ENCODE measurements at places on chromosomes 12 and 14.

GRCh38 chr12:116200812-116201211 lies 76.7 kb downstream of the MED13L start:
- peak; percentile 83 for DNase-seq

DNA sequence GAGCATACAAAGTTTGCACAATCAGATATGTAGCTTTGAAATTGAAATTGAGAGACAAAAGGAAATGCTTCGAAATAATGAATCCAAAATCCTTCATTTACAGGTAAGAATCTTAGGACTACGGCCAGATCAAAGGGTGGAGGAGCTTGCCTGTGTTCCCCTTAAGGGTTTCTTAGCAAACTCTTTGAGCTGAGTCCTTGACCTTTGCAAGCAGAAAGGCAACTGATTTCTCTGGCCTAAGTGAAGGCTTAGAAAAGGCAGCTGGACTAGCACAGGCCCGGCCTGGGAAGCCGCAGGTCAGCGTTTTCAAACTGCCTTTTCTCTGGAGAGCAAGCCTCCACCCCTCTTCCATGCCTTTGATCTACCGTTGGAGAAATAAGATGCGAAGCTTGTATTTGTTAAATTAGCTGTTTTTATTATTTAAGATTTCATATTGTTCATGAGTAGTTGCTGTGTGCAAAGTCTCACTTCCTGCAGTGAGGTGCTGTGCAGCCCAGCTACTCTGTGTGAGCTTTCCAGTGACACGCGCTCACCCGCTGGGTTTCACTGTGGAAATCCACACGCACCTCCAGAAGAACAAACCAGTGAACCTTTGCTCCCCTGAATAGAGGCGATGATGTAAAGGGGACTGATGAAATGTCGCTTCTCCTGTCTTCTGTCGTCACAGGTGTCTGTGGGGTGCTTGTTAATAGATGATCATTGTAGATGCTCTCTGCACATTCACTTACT lies 25.0 kb upstream of the AMN start:
- no peak for DNase-seq

DNA sequence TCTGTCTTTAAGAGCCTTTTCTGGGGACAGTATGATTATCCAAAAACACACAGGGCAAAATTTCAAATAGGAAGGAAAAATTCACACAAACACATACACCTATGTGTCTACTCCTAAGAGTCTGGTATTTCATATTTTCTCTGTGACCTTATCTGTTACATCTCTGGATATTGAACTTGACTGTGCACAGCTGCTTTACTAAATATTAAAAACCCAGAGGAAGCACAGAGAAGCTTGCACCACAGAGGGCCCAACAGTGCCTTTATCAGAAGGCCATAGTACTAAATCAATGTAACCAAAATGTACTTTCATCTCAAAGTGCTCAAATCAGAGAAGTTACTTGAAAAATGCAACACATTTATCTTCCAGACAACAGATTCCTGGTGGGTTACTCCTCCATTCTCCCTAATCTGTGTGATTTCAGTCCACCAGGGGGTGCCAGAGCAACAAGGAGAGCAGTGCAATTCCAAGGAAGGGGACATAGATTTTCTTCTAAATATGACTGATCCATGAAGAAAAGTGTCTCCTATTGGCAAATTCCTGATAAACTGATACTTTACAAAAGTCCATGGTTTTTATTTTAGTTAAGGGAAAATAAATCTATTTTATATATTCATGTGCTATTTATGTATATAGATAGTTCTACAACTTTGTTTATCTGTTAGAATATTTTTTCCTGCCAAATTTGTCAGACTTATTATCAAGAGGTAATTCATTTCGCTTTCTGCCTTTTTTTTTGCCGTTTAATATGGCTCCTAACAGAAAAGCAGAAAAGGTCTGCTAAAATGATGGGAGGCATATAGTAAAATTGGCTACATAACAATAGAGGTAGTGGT lies 617.6 kb downstream of the LRFN5 start:
- DNase-seq, result peak; percentile 54

GRCh38 chr12:45912774-45913173 lies 77.6 kb downstream of the SCAF11 start:
- DNase-seq, result no peak

- no peak for DNase-seq
These were observed 213.9 kb upstream of the CCDC196 start for GRCh38 chr14:66272221-66272620.

DNA sequence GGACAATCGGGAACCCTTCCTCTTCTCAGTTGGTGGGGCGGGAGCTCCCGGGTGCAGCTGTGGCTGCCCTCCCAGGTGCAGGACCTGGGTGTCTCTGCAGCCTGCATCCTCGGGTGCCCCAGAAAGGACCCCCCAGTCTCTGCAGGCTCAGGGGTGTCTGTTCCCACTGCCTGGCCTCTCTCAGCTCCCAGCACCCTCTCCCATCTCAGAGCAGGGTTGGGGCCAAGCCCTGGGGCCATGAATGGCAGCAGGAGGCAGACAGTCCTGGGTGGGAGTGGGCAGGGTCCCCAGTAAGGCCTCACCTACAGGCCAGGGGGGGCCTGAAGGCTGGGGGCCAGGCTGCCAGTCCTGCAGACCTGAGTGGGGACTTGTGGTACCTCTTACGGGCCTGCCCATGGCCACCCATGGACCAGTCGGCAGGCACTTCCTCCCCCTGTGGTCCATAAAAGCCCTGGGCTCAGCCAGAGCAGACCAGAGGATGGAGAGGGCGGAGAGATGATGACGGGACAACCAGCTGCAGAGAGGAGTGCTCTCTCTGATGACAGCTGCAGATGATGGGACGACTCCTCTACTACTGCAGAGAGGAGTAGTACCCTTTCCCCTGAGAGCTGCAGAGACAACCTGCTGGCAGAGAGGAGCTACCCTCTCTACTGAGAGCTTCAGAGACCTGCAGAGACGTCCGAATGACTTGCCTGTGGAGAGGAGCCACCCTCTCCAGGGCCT lies 26.6 kb downstream of the TCHP start:
- DNase-seq, result no peak

DNA sequence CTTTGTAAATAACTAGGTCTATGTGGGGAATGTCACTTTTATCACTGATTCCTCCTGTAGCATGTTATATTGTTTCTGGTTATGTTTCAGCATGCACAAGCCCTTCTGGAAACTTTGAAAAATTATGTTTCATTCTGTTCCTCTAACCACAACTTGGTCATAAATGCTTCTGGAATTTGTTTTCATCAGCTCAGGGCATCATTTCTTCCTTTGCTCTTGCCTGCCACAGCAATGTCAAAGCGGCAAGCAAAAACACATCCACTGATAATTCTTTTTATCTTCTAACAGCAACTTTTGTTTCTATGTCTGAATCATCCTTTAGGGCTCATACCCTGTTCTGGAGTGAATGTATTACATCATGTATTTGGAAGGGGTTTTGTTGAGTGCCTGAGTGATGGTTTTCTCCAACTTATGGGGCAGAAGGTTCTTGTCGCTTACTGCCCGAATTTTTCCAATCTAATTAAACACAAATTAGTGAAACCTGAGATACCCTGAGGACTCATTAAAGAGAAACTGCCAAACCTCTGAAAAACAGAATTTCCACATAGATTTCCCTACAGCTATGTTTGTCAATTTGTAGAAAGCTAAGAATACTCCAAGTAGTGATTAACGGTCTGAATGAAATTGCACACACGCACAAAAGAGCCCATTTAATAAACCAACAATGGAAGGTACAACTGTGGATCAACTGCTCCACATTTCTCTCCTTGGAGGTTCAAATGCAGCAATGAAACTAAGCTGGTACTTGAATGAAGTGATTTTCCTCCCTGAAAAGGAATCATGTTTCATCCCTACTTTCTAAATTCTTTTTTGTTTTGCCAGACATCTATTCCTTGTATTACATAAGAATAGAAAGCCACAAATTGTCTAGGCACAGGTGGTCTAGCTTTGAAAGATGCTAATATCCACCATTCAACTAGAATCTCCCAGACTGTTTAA lies 173.5 kb upstream of the KRR1 start:
- DNase-seq, result peak; percentile 91

DNA sequence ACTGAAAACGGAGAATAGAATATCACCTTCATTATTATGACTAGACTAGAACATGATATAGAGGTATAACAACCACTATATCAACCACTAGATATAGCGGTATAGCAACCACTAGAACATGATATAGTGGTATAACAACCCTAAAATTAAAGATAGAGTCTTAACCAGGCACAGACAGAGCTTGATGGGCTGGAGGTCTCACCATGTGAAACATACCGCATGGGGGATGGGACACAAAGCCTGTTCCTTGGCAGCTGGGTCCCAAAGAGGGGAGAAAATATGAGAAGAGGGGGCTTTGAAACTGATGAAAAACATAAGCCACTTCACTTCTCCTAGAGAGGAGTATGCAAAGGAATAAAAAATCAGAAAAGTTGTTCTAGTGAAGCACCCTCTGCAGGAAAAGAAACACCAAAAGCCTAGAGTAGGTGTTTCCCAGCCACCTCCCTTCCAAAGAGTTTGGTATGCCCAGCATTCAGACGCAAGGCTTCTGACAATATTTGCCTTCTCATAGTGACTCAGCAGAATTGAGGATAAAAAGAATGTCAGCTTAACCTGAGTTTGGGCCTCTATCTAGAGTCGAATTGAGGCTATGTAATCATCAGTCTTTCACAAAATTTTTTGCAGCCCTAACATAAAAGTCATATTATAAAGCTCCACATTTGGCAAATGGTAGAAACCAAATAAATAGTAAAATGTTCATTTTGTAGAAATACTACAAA lies 316.4 kb downstream of the NOVA1 start:
- DNase-seq, result peak; percentile 86

DNA sequence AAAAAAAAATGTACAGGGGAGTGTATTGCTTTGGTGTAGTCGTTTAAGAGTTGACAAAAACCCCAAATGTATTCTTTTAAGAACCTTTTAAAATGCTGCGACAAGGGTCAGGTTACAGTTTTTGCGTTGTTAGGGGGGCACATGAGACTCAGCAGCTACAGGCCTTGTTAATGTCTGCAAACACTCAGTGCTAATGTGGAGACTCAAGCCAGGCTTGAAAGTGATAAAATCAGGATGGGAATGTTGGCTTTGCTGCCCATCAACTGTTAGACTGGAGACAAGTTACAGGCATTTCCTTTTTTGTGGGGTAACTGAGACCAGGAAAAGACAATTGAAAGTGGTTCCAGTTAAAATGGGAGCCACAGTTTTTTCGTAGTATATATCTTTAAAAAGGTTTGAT lies 84.8 kb downstream of the PRKCH start:
- no peak for DNase-seq

DNA sequence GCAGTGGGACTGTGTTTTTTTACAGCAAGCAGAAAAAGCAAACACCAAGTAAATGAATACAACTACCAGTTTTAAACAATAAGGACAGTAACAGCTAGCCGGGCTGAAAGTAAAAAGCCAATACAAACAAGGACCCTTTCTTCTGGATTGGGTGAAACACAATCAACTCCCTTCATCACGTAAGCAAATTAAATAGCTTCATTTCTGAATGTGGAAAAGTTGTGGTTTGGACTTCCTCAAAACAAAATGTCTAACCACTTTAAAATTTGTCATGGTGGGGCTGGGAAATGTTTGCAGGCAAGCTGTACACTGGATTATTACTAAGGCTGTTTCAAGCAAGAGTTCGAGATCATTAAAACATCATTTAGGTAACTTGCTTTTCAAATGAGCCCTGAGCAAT lies 47.4 kb downstream of the TCHP start:
- peak; percentile 78 for DNase-seq

- no peak for DNase-seq
These were observed 8.8 kb upstream of the GPRC5D start for GRCh38 chr12:12960639-12961209.

DNA sequence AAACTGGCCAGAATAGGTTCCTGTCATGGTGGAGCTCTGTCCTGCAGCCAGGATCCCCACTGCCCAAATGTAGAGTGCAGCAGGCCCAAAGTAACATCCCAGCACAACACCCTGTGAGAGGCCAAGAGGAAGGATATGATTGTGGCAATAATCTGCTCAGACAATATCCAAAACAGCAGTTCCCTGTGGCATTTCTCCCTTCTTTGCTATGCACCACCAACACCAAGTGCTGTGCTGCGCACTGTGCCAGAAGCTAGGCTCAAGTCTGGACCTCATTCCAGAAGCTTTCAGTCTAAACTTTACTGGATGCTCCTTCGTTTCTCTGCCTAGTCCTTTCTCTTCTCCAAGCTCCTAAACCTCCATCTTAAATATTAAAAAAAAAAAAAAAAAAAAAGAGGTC lies 33.4 kb downstream of the SLC11A2 start:
- peak; percentile 28 for DNase-seq

GRCh38 chr14:74846168-74846567 lies 29.8 kb downstream of the PROX2 start:
- peak; percentile 27 for DNase-seq

DNA sequence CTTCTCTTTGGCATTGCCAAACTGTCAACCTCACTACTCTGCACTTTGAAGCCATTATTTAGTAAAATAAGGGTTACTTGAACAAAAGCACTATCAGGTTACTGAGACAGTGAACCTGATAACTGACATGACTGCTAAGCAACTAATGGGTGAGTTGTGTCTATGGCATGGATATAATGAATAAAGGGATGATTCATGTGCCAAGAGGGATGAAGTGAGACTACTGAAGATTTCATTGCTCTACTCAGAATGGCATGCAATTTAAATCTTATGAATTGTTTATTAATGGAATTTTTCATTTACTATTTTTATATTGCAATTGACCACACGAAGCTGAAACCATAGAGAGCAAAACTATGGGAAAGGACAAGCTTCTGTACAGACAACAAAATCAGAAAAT lies 74.4 kb downstream of the CEP128 start:
- DNase-seq, result no peak

- DNase-seq, result peak; percentile 75
These were observed 1.0 kb downstream of the ITFG2 start for GRCh38 chr12:2813214-2814185.

DNA sequence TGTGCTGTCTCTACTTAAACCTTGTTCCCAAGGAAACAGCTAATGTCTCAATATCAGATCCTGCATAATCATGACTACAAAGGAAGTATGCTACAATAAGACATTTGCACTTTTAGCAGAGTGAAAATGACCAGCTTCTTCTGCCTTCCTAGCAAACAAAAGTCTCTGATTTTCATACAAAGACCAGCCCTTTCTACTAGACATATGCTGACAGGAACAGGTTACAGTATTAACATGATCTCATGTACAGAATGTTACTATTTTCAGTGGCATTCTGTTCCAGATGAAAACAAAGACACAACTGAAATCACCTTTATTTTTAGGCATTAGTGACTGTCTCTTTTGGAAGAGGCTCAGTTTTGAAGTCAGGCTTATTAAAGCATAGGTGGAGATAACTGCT lies 228.6 kb downstream of the MED13L start:
- peak; percentile 30 for DNase-seq

DNA sequence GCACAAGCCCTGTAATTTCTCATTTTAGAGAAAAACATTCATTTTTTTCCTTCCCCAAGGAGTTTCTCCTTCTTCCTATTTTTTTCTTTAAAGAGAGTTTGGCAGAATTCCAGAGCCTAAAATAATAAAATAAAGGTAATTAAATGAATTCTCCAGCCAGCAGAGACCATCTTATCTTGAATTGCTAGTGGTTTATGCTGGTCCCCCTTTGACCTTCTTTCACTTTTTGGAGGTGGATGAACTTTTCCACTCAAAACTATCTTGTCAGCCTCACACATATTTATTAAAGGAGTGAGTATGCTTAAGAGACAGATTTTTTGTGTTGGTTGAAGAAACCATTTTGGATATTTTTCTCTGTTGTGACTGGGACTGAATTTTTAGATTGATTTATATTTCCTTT lies 47.6 kb downstream of the ADIPOR2 start:
- DNase-seq, result no peak

- peak; percentile 49 for DNase-seq
These were observed 193.3 kb downstream of the ANO4 start for GRCh38 chr12:100987552-100988521.

- DNase-seq, result peak; percentile 5
These were observed 143.0 kb downstream of the EMP1 start for GRCh38 chr12:13339538-13339937.

GRCh38 chr12:25852792-25853191 lies 105.7 kb upstream of the RASSF8 start:
- peak; percentile 93 for DNase-seq
